ENCODE measurements at places on chromosomes 13 and 19.

DNA sequence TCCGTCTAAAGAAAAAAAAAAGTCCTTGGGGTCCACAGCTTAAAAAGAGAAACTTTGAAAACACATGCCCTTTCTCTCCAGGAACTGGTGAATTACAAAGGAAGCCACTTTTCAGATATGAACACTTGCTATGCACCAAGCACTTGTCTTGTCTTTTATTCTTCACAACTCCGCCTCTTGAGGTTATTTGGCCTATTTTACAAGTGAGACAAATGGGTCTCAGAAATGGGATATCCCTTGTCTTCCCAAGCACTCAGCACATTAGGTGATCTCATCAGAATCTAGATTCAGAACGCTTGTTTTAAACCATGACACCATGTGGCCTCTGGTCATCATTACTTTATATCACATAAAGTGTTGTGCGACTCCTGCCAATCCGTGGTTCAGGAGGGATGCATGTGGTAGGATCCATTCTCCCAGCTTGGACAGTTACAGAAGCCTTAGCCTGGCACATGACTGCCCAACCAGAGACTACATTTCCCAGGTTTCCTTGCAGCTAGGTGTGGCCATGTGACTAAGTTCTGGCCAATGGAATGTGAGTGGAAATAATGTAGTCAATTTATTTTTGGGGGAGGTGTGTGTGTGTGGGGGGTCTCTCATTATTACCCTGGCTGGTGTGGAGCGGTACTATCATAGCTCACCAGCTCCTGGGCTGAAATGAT, 13.9 kb downstream of the TSKS start:
- no peak for DNase-seq

GRCh38 chr13:32830336-32831031, 185.7 kb upstream of the KL start:
- DNase-seq, result no peak

- no peak for DNase-seq
Measured at GRCh38 chr13:94160875-94161274, 318.6 kb downstream of the DCT start.

- no peak for DNase-seq
Measured at GRCh38 chr13:30618930-30619279, 1.2 kb downstream of the USPL1 start.

- DNase-seq, result no peak
Measured at GRCh38 chr13:81540777-81541176, 1199.9 kb upstream of the SPRY2 start.

- no peak for DNase-seq
Measured at GRCh38 chr13:28329395-28330158, 165.4 kb downstream of the FLT1 start.

Measured in foreskin melanocyte (primary cell).